Right lobe of liver (tissue), 6 donors: ENCODE measurements at places on chromosomes 5 and 9. TPM values are rescaled to one million over a fixed set of nuclear protein-coding genes. Genes with fewer than 3 reads are reported as not detected.

Gene KIF4B
- total RNA-seq: not detected

Gene GNA14
- 4.1 TPM for total RNA-seq

Gene GLDC
- total RNA-seq: 98.8 TPM

Gene RANBP17
- 4.9 TPM for total RNA-seq

Gene RASGRF2
- 0.37 TPM for total RNA-seq

Gene TMEM203
- 25.5 TPM for total RNA-seq

Gene CD72
- total RNA-seq: 2.6 TPM

GRCh38 chr9:92158097-92158601, 42.9 kb upstream of the SPTLC1 start:
- no peak overlapping the region for H3K4me3 ChIP-seq
- DNase-seq: peak; percentile 17
- H3K27ac ChIP-seq: no peak overlapping the region
- H3K27me3 ChIP-seq: no peaks in the 10 kb centered on the region
- no peaks in the 10 kb centered on the region for H3K4me1 ChIP-seq

DNA sequence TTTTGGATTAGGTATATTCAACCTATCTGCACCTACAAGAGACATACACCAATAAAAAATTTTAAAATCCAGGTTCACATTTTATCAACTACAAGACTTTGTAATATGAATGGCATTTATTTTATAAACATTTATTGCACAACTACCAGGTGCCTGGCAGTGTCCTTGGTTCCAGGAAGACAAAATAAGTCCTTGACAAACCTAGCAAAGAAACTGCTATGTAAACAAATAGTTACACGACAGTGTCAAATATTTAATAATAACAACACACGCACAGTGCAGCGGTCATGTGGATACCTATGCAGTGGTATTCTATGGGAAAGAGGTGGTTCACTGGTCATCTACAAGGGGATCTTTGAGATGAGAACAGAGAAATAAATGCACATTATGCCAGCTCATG, 120.7 kb downstream of the MYO10 start:
- H3K27ac ChIP-seq: no peak overlapping the region
- H3K4me1 ChIP-seq: no peaks in the 10 kb centered on the region
- H3K36me3 ChIP-seq: no peaks in the 10 kb centered on the region
- no peak overlapping the region for H3K4me3 ChIP-seq
- no peaks in the 10 kb centered on the region for H3K27me3 ChIP-seq
- DNase-seq: no peak

GRCh38 chr9:89523948-89524347, 26.0 kb upstream of the SEMA4D start:
- H3K27me3 ChIP-seq: no peaks in the 10 kb centered on the region
- no peak overlapping the region for H3K4me3 ChIP-seq
- H3K36me3 ChIP-seq: no peaks in the 10 kb centered on the region
- no peaks in the 10 kb centered on the region for H3K4me1 ChIP-seq
- DNase-seq: no peak
- H3K27ac ChIP-seq: no peak overlapping the region

GRCh38 chr9:14373706-14374105, 59.8 kb upstream of the NFIB start:
- DNase-seq: no peak
- H3K27me3 ChIP-seq: no peaks in the 10 kb centered on the region
- no peaks in the 10 kb centered on the region for H3K4me1 ChIP-seq
- no peak overlapping the region for H3K4me3 ChIP-seq

- H3K27me3 ChIP-seq: no peaks in the 10 kb centered on the region
- H3K4me1 ChIP-seq: no peaks in the 10 kb centered on the region
- no peak overlapping the region for H3K4me3 ChIP-seq
- DNase-seq: no peak
These were observed 201.4 kb downstream of the SMARCA2 start for GRCh38 chr9:2216591-2216990.

GRCh38 chr5:163963881-163964280, 458.5 kb downstream of the MAT2B start:
- H3K4me1 ChIP-seq: no peaks in the 10 kb centered on the region
- no peak overlapping the region for H3K4me3 ChIP-seq
- H3K36me3 ChIP-seq: no peaks in the 10 kb centered on the region
- H3K27ac ChIP-seq: no peak overlapping the region

GRCh38 chr5:14341571-14342230, 198.6 kb downstream of the TRIO start:
- H3K27ac ChIP-seq: no peak overlapping the region
- no peaks in the 10 kb centered on the region for H3K27me3 ChIP-seq
- H3K4me3 ChIP-seq: no peak overlapping the region
- peaks cover 5% of the 10 kb centered on the region for H3K36me3 ChIP-seq

DNA sequence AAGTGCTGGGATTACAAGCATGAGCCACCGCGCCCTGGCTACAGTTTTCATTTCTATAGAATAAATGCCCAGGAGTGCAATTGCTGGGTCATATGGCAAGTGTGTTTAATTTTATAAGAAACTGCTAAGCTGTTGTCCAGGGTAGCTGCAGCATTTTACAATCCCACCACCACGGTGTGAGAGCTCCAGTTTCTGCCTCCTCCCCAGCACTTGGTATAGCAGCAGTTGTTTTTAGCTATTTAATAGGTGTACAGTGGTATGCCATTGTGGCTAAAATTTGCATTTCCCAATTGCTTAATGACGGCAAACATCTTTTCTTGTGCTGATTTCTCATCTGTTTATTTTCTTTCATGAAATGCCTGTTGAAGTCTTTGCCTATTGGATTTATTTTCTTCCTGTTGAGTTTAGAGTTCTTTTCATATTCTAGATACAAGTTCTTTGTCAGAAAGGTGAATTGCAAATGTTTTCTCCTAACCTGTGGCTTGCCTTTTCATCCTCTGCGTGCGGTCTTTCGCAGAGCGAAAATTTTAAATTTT, 100.3 kb downstream of the NDFIP1 start:
- no peak overlapping the region for H3K27ac ChIP-seq
- H3K4me3 ChIP-seq: no peak overlapping the region
- H3K4me1 ChIP-seq: no peaks in the 10 kb centered on the region
- no peaks in the 10 kb centered on the region for H3K27me3 ChIP-seq

- no peaks in the 10 kb centered on the region for H3K36me3 ChIP-seq
- H3K27me3 ChIP-seq: no peaks in the 10 kb centered on the region
- DNase-seq: no peak
These were observed 121.2 kb downstream of the PALM2AKAP2 start for GRCh38 chr9:109901201-109901600.

DNA sequence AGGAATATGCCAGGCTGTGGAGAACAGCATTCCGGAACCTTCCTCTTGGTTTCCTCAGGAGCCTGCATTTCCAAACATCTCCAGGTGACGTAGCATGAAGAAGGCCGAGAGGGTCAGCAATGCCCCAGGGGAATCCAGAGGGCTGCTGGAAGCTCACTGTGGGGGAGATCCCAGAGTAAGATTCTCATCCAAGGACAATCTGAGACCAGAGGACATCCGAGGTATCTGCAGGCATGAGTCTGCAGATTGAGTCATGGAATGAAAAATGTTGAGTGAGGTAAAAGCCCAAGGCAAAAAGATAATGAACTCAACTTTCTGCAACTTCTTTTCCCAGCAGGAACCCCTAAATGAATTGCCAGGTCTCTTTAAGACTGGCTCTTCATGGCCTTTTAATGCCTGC, 73.5 kb downstream of the KIF4B start:
- no peak overlapping the region for H3K27ac ChIP-seq
- no peaks in the 10 kb centered on the region for H3K36me3 ChIP-seq
- H3K4me3 ChIP-seq: no peak overlapping the region
- H3K4me1 ChIP-seq: no peaks in the 10 kb centered on the region
- no peaks in the 10 kb centered on the region for H3K27me3 ChIP-seq

GRCh38 chr5:157342822-157343402, 77.0 kb downstream of the CYFIP2 start:
- no peak for DNase-seq
- no peaks in the 10 kb centered on the region for H3K27me3 ChIP-seq
- no peak overlapping the region for H3K4me3 ChIP-seq

DNA sequence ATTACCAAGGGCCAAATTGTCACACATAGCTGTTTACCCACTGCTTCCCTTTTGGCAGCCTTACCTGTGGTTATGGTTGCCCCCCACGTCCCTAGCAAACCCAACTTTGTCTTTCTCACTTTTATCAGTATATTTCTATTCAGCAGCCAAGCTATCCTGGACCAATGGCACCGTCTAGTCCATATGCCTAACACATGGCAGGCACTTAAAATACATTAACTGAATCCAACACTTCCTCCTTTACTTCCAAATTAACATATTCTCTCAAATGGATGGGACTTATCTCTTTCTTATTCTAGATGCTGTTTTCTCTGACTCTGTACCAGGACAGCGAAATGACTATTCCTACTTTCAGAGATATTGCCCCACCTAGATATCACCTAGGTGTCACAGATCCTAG, 50.9 kb upstream of the SLC44A1 start:
- no peaks in the 10 kb centered on the region for H3K27me3 ChIP-seq
- no peak for DNase-seq
- H3K36me3 ChIP-seq: no peaks in the 10 kb centered on the region
- no peak overlapping the region for H3K27ac ChIP-seq
- no peak overlapping the region for H3K4me3 ChIP-seq

- no peaks in the 10 kb centered on the region for H3K4me1 ChIP-seq
- no peak for DNase-seq
- no peaks in the 10 kb centered on the region for H3K36me3 ChIP-seq
- no peak overlapping the region for H3K27ac ChIP-seq
- no peaks in the 10 kb centered on the region for H3K27me3 ChIP-seq
These were observed 574.7 kb upstream of the MEF2C start for GRCh38 chr5:89457411-89458331.

- no peak for DNase-seq
- no peaks in the 10 kb centered on the region for H3K4me1 ChIP-seq
These were observed 374.9 kb upstream of the TRPC7 start for GRCh38 chr5:136740228-136740627.

- no peaks in the 10 kb centered on the region for H3K27me3 ChIP-seq
- no peaks in the 10 kb centered on the region for H3K4me1 ChIP-seq
- no peaks in the 10 kb centered on the region for H3K36me3 ChIP-seq
- H3K4me3 ChIP-seq: no peak overlapping the region
- no peak for DNase-seq
- H3K27ac ChIP-seq: no peak overlapping the region
These were observed 9.6 kb downstream of the AIF1L start for GRCh38 chr9:131105952-131106351.

- H3K27ac ChIP-seq: no peak overlapping the region
- H3K36me3 ChIP-seq: peaks cover 8% of the 10 kb centered on the region
- H3K4me1 ChIP-seq: no peaks in the 10 kb centered on the region
- H3K27me3 ChIP-seq: no peaks in the 10 kb centered on the region
- no peak overlapping the region for H3K4me3 ChIP-seq
- DNase-seq: no peak
These were observed 8.6 kb downstream of the SPINK4 start for GRCh38 chr9:33248606-33249005.

DNA sequence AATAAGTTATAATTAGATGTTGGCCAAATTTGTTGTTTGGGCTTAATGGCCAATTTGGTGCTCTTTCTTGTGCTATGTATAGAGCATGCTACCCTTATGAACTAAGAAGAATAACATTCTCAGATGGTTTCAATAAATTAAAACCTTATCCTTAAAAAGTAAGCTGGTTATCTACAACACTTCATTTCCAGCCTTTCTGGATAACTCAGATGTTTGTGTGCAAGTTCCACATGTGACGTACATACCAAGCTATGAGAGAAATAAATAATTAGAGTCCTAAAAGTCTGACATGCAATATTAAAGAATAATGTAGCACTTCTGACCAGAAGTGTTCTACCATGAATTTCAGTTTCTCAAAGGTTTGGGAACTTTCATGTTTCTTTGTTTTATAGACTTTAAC, 11.7 kb downstream of the MTREX start:
- DNase-seq: no peak
- H3K27ac ChIP-seq: no peak overlapping the region
- H3K4me3 ChIP-seq: no peak overlapping the region
- H3K27me3 ChIP-seq: no peaks in the 10 kb centered on the region

DNA sequence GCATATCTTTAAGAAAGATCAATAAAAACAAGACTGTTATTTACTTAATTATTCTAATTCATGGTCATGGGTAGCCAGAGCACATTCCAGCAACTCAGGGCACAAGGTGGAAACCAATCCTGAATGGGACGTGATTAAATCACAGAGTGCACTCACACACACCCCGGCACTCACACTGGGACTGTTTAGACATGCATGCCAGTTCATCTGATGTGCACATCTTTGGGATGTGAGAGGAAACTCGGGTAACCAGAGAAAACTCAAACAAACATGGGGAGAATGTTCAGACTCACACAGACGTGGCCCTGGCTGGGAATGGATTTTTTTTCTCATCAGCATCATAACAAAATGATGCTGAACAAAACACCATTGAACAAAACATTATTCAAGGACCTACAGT, 29.4 kb downstream of the SMAD5 start:
- no peak overlapping the region for H3K4me3 ChIP-seq
- H3K27ac ChIP-seq: no peak overlapping the region
- H3K36me3 ChIP-seq: no peaks in the 10 kb centered on the region
- no peaks in the 10 kb centered on the region for H3K4me1 ChIP-seq
- no peak for DNase-seq
- no peaks in the 10 kb centered on the region for H3K27me3 ChIP-seq

GRCh38 chr5:145983446-145983845, 47.1 kb downstream of the SH3RF2 start:
- no peak overlapping the region for H3K4me3 ChIP-seq
- DNase-seq: no peak
- no peak overlapping the region for H3K27ac ChIP-seq
- peaks cover 25% of the 10 kb centered on the region for H3K4me1 ChIP-seq
- no peaks in the 10 kb centered on the region for H3K36me3 ChIP-seq

DNA sequence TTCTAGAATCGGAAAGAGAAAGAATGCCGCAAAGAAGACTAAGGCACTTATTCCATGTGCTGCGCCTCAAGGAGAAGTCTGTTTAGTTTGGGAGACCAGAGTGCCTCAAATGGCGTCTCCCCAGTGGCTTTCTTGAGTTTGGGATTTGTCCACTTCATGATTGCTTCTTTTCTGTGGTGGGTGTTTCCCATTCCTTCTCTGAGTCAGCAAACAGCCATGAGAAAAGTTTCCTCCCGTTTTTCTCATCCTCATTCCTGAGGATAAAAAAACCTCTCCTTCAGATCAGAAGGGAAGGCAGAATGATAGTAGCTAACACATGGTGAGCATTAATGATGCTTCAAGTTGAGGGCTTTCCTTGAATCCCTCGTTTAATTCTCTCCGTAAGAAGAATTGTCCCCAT, 275.9 kb upstream of the WWC1 start:
- no peak overlapping the region for H3K4me3 ChIP-seq
- no peak for DNase-seq
